ENCODE measurements at places on chromosomes 3 and 15.

DNA sequence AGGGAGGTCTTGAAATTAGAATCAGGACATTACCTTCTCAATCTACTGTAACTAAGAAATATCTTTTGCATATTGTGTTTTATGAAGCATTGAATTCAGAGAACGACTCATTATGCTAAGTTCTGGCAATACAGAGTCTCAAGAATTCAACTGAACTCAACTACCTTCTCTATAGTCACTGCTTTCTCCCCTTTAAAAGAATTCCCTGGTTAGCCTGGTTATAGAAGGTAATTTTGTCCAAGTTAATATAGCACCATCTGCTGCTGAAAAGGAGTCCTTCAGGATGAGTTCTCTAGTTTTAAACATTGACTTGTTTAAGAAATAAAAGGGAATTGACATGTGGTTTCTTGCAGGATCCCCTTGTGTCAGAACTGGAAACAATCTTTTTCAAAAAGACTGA lies 60.2 kb downstream of the IL16 start:
- no peak for DNase-seq

- DNase-seq: no peak
Observed at GRCh38 chr3:190709351-190709773, 153.1 kb downstream of the GMNC start.

DNA sequence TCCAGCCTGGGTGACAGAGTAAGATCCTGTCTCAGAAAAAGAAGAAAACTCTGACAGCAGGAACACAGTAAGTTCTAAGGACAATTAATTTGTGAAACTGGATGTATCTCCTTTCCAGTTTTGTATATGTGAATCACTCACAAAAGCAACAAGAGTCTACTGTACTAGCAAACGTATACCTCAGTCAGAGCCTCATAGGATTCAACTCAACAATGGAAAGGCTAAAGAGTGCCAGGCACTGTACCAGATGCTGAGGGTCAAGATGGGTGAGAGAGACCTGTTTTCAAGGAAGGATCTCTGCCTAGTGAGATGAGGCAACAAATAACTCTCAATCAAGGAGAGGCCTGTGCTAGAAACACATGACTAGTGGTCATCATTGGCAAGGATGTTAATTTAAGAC lies 14.9 kb downstream of the TBL1XR1 start:
- no peak for DNase-seq

GRCh38 chr3:4523710-4524698 lies 30.9 kb downstream of the ITPR1 start:
- no peak for DNase-seq

GRCh38 chr3:42839616-42840015 lies 30.4 kb downstream of the ACKR2 start:
- peak; percentile 84 for DNase-seq

- DNase-seq: no peak
Observed at GRCh38 chr3:18282507-18282906, 142.6 kb downstream of the SATB1 start.

DNA sequence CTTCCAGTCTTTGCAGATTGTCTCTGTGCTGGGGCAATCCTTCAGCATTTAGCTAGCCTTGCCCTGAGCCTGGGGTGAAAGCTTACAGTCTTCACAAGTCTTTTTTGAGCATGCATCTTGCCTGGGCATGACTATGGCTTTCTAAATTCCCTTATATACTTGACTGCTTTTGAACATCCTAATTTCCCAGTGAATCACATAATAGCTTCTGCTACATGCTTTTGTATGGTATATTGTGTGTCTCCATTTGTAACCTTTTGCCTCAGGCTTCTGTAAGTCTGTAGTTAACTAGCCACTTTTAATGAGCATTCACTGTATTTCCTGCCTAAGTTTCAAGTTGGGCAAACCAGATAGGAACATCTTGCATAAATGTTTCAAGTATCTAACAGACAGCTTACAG lies 76.8 kb downstream of the CHCHD4 start:
- DNase-seq: no peak

DNA sequence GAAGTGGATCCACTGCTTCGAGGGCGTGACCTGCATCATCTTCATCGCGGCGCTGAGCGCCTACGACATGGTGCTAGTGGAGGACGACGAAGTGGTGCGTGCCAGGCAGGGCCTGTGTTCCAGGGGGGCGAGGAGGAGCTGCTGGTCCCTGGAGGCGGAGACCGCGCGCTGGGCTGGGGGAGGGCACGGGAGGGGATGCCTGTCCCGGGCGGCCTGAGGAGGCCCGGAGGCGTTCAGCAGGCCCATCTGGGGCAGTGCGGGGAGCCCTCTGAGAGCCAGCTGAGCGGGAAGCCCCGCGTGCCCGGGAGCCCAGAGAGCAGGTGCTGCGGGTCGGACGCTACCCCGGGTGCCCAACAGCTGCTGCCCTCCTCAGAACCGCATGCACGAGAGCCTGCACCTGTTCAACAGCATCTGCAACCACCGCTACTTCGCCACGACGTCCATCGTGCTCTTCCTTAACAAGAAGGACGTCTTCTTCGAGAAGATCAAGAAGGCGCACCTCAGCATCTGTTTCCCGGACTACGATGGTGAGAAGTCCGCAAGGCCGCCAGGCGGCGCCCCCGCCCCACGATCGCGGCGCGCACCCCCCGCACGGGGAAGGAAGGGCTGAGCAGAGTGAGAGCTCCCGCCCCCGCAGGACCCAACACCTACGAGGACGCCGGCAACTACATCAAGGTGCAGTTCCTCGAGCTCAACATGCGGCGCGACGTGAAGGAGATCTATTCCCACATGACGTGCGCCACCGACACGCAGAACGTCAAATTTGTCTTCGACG lies 2.9 kb downstream of the GNAT1 start:
- peak; percentile 65 for DNase-seq

DNA sequence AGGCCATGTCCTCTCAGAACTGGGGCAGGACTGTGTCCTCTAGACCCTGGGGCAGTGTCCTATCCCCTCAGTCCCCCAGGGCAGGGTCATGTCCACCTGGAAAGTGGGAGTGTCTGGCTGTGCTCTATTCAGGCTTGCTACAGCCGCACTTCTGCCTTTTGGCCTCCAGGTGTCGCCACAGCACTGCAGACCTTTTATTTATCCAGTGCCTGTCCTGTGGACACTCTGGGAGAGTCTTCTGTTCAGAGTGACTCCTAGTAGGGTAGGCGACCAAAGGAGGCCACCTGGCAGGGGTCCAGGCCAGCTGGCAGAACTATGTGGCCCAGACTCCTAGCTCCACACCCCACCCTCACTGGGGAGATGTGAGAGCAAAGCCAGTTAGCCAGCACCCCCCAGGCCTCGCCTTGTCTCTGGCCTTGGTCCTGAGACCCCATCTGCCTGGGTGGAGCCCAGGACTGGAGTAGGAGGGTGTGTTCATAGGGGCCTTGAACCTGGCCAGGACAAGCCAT lies 3.9 kb downstream of the TMIE start:
- DNase-seq: peak; percentile 82

DNA sequence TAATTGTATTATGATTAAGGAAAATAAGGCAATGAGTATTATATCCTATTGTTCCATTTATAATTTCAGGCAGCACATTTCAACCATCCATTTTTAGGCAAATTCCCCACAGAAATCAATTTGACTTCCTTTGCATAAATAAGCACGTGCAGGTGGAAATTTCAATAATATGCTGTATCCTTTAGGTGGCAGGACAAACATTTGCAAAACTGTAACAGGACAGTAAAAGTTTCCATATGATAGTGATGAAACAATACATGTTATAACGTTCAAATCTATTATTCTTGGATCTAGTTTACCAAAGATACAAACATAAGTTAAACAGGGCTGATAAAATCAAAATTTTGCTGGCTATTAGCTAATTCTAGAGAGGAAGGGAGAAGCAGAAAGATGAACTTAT lies 8.5 kb downstream of the UACA start:
- DNase-seq: no peak

DNA sequence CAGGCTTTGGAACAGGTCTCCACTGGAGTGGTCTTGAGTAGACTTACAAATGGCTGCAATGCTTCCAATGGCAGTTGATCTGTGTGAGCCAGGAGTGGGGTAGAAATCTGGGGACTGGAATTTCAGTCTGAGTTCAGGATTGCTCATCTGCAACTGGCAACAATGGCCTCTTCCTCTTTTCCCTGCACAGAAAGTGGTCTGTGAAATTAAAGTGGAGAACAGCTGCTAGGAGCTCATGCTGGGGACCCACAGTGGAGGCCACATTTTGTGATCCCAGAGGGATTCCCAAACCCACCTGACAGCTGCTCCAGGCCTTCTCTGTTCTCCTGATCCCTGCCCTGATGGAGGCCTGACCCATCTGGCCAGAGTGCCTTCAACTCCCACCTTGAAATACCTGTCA lies 49.6 kb downstream of the CEMIP start:
- DNase-seq: no peak

GRCh38 chr3:39848365-39848764 lies 39.0 kb downstream of the MYRIP start:
- DNase-seq: no peak

GRCh38 chr15:31471731-31472430 lies 145.2 kb downstream of the KLF13 start:
- peak; percentile 77 for DNase-seq

DNA sequence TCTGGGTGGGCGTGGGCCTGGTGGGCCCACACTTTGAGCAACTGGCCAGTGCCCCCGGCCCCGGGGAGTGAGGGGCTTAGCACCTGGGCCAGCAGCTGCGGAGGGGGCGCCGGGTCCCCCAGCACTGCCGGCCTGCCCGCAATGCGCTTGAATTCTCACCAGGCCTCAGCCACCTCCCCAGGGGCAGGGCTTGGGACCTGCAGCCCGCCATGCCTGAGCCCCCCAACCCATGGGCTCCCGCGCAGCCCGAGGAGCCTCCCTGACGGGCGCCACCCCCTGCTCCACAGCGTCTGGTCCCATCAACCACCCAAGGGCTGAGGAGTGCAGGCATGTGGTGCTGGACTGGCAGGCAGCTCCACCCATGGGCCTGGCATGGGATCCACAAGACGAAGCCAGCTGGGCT lies 484.3 kb downstream of the UNC13C start:
- no peak for DNase-seq

DNA sequence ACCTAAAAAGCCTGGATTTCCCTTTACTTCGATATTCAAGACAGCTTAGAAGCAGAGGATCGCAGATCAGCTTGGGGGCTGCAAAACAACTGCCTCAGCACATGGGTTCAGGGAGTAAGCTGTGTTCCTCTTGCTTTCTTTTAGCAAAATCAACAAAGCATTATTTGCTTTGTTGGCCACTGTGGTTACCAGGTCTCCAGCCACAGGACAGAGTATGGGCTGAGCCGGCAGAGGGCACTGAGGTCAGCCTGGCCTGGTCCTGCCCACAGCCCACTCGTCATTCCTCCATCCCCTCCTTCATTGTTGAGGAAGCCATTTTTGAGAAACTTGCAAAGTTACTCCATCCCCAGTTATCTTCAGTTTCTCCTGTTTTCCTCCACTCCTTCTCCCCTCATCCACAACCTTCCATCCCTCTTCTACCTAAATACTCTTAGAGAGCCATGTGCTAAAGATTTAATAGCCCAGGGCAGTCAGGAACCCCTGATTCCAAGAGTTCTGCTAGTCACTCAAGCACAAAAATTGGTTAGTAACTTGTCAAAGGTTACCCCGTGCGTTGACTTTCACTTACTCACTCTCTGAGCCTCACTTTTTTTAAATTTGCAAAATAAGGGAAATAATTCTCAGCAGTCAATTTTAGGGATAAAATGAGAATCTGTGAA lies 60.0 kb upstream of the HES1 start:
- DNase-seq: no peak

DNA sequence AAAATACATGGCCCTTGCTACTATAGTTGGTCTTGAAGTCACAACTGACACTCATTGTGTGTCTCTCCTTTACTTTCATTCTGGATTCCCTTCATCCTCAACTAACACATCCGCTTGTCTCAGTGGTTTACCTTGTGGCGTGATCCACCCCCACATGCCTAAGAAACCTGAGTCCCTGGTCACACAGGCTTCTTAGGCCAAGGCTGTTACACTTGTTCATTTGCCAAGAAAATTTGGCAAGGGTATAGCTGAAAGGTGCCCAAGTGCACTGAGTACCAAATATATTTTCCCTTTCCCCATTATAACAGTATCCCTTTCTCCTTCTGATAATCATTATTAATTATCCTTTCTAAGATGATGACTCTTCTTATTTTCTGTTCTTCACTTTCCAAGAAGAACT lies 207.6 kb upstream of the STAC start:
- peak; percentile 9 for DNase-seq

- no peak for DNase-seq
Observed at GRCh38 chr15:29917600-29918597, 95.6 kb upstream of the TJP1 start.

DNA sequence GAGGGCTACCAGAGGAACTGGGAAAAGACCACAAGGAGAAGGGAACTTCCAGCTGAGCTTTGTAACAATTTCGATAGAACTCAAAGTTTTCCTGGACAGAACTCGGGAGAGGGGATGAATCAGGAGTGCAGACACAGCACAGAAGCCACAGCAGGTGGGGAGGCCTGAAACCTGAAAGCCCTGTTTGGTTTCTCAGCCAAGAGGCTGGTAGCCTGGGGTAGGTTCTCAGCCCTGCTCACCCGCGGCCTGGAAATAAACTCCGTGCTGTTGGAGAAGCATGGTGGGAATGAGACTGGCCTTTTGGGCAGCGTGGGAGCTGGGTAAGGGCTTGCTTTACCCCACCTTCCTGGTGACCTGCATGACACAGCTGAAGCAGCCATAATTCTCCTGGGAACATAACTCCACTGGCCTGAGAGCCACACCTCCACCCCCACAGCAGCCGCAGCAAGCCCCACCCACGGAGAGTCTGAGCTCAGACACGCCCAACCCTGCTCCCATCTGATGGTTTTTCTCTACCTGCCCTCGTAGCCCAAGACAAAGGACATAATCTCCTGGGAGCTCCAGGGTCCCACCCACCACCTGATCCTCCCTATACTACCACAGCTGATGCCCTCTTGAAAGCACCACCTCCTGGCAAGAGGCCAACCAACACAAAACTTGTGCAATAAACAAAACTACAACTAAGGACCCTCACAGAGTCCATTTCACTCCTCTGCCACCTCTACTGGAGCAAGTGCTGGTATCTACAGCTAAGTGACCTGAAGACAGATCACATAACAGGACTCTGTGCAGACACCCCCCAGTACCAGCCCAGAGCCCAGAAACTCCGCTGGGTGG lies 52.5 kb upstream of the CHRM5 start:
- DNase-seq: no peak

DNA sequence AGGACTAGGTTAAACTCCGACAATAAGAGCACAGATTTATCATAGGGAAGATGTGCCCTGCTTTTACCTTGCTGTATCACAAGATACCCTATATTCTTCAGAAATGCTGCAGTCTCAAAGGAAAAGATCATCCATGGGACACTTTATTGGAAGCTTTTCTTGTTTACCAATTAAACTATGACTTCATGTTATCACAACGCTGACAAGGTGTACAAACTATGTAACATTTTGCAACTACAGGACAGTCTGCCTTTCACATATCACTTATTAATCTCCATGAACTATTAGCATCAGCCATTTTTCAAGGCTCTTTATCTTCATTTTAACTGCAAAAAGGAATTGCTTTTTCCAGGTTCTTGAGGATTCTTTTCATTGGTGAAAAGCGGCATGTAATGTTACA lies 34.0 kb downstream of the CBLB start:
- DNase-seq: no peak

GRCh38 chr3:195845483-195845882 lies 33.8 kb upstream of the MUC4 start:
- no peak for DNase-seq

Data from urothelium cell line (cell line).